ENCODE measurements at places on chromosomes 1 and 21.

DNA sequence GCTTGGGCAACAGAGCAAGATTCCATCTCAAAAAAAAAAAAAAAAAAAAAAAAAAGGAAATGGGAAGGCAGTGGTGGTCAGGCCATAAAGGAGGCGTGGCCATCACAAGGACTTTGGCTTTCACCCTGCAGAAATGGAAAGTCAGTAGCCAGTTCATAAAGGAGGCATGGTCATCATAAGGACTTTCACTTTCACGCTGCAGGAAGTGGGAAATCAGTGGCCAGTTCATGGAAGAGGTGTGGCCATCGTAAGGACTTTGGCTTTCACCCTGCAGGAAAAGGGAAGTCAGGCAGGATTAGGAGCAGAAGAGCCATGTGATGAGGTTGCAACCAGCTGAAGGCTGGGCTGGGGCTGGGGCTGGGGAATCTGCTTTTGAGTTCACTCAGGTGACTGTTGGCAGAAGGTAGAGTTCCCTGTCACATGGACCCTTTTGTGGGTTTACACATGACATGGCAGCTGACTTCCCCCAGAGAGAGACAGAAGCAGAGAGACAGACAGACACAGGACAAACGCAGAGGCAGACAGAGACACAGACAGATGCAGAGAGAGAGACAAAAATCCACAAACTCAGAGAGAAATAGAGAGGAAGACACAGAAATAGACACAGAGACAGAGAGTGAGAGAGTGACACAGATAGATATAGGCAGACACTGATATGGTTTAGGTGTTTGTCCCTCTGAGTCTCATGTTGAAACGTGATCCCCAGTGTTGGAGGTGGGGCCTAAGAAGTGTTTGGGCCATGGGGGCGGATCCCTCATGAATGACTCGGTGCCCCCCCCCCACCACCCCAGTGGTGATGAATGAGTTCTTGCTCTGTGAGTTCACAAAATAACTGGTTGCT is 263.9 kb upstream of the KAZN start:
- DNase-seq, result no peak

DNA sequence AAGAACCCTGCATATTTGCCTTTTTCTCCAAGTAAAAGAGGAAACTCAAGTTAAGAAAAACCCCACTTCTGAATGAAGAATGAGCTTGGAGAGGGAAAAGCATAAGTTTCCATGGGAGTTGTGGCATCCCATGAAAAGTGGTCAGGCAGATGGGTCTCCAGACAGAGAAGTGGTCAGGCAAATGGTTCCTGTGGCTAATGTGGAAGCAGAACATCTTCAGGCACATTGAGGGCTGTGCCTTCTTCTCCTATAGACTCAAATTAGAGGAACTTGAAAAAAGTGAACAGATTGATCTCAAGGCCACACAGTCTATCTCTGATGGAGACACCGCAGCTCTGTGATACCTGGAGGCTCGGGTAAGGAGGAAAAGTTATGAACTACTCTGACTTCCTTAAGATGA is 55.7 kb upstream of the KIRREL1 start:
- DNase-seq, result no peak

- DNase-seq, result no peak
These were observed 2.6 kb downstream of the GJC2 start for GRCh38 chr1:228152097-228152917.

- DNase-seq, result no peak
These were observed 66.7 kb upstream of the ANGPTL3 start for GRCh38 chr1:62530516-62531154.

All from activated CD4-positive, alpha-beta T cell treated with anti-CD3 and anti-CD28 coated beads, Interleukin-2, Interleukin-4, amounts not matched to agents 100 ng/mL and 50 ng/mL, durations not matched to agents 16 hours and 8 hours (primary cell).